ENCODE measurements at places on chromosomes 13 and 19.

GRCh38 chr19:869245-870177, 10.0 kb downstream of the CFD start:
- DNase-seq, result no peak

DNA sequence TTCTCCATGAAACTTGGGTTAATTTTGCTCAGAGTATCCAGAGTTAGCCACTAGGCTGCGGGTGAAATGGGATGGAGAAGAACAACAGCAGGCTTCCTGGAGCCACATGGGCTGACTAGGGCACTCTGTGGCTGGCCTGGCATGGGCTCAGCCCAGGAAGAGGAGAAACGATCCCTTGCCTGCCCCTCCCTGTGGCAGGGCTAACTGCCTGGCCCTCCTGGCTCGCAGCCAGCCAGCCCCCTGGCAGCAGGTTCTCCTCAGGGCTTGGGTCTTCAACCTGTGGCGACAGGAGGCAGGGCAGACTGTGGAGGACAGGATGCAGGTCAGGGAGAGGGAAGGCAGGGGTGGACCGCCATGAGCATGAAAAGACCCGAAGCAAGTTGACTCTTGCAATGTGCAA, 78.7 kb upstream of the GPR183 start:
- no peak for DNase-seq

- DNase-seq, result no peak
These were observed 6.2 kb downstream of the MRPL4 start for GRCh38 chr19:10258080-10258710.

DNA sequence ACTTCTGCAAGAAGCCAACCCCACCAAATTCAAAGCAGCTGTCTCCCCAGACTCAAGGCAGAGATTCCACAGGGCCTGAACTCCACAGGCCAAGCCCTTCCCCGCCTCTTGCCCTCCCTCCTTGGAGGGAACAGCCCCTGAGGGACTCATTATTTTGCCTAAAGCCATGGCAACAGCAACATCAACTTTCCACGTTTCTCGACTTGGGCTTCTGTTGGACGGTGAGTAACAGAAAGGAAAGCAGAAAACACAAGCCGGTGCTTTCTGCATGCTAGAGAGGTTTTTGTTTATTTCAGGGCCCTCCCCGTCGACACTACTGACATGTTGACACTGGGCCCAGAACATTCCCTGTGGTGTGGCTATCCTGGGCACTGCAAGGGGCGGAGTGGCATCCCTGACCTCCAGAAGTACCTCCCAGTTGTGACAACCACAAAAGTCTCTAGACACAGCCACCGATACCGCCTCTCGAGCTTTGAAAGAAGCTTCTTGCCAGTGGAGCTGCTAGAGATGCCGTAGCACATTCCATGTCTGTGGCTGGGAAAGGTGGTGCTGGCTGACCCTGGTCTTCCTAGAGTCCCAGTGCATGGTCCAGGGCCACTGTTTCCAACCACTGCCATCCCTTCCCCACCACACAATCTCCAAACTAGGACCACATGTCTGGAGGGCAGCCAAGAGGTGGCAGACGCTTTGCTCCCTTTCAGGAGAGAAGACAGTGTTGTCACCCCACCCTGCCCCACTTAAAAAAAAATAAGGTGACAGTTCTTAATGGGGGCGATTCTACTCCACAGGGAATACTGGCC, 12.8 kb downstream of the CAPS start:
- no peak for DNase-seq

GRCh38 chr13:108166078-108166477, 49.3 kb downstream of the LIG4 start:
- no peak for DNase-seq

DNA sequence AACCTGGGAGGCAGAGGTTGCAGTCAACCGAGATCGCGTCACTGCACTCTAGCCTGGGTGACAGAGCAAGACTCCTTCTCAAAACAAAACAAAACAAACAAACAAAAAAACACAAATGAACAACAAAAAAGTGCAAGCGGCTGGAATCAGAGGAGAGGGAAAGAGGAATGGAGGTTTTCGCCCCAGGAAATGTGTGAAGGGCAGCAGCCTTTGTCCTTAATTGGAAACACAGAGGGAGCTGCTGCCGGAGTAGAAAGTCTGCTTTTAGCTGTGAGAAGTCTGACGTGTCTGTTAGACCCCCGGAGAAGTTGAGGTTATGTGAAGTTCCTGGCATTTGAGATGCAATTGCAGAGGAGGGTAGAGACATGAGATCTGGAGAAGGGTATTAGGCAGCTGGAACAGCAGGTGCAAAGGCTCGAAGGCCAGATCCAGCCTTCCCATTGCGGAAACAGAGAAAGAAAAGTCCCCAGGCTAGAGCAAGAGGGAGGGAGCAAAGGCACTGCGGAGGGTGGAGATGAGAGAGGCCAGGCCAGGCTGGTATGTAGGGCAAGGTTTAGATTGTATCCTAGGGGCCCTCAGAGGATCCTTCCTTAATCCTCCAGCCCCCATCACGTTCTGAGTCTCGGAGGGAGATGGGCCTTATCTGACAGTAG, 473 bp downstream of the TMIGD2 start:
- DNase-seq, result no peak

- DNase-seq, result no peak
These were observed 9.6 kb upstream of the MAMSTR start for GRCh38 chr19:48728911-48729664.

DNA sequence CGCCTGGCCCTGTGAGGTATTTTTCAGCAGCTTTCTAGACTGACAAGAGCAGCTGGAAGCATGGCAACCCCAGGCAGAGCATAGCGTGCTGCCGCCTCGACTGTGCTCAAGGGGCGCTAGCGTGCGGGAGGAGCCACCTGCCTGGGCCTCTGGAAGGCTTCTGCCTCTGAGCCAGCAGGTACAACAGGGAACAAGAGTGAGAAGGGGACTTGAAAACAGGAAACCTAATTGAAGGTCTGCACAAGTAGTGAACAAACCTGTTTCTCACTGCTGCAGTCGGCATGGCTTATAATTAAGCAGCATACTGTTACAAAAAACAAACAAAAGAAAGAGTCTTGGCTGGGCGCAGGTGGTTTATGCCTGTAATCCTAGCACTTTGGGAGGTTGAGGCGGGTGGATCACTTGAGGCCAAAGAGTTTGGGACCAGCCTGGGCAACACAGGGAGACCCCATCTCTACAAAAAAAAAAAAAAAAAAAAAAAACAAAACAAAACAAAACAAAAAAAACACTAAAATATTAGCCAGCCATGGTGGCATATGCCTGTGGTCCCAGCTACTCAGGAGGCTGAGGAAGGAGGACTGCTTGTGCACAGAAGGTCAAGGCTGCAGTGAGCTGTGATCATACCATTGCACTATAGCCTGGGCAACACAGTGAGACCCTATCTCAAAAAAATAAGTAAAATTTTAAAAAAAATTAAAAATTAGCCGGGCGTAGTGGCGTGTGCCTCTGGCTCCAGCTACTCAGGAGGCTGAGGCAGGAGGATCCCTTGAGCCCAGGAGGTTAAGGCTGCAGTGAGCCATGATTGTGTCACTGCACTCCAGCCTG, 12.6 kb upstream of the GARRE1 start:
- no peak for DNase-seq

- DNase-seq, result no peak
These were observed 15.4 kb downstream of the TMEM255B start for GRCh38 chr13:113774177-113775107.

GRCh38 chr19:46841458-46842083, 9.1 kb downstream of the AP2S1 start:
- no peak for DNase-seq

GRCh38 chr19:34096020-34096915, 76.0 kb upstream of the LSM14A start:
- DNase-seq, result no peak

All from activated T-cell treated with anti-CD3 and anti-CD28 coated beads for 48 hours (primary cell).